ENCODE measurements at places on chromosomes 16 and 17.

DNA sequence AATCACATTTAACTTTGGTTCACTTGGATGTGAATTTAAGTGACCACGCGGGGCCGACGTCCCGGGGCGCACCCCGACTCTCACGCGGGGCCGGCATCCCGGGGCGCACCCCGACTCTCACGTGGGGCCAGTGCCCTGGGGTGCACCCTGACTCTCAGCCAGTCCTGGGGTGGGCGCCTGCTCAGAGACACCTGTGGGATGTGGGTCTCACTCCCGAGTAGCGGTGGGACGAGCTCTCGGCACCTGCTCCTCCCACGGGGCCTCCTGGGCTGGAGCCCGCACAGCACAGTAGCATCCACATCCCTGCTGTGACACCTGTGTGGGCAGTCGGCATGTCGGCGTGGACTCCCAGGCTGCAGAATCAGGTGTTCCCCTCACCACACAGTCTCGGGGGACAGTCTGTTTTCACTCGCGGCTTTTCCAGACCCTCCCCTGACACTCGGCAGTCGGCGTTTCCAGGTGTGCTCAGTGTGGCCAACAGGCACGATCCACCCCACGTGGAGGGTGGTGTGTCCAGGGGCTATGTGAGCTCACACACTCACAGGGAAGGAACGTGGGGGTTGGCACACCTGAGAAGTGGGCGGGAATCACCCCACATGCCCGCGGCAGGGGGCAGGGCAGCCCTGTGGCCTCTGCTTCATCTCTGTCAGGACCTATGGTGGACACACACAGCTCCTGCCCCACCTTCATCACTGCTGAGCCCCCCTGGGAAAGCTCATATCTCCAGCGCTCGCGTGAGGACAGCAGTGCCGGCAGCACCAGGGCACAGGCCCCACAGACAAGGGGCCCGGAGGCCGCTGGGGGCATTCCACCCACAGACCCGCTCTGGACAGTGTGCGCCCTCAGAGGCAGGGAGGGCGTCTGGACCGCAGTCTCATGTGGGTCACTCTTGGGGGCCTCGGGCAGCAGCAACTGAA is 51.8 kb downstream of the LMF1 start:
- no peak for DNase-seq

DNA sequence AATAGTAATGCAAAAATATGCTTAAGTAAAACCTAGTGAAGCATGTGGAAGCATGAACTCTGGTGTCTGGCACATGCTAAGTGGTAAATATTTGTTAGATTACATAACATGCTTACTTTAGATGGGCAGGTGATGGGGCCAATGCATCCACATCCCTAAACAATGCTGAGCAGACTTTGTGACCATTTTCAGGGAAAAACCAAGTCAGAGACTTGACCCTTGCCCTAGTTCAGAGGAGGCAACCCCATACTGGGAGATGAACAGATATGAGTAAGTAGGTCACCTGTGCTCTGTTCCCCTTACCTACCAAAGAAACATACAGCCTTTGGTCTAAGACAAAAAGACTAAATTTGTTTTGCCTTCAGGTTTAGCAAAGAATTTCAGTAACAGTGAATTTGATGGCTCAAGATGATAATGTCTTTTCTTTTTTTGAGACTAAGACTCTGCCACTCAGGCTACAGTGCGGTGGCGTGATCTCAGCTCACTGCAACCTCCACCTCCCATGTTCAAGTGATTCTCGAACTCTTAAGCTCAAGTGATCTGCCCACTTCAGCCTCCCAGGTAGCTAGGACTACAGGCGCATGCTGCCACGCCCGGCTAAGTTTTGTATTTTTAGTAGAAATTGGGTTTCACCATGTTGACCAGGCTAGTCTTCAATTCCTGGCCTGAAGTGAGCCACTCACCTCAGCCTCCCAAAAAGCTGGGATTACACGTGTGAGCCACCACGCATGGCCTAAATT is 91.4 kb downstream of the HIC1 start:
- DNase-seq = no peak

- no peak for DNase-seq
Measured at GRCh38 chr16:4465977-4466779, 8.2 kb downstream of the NMRAL1 start.

GRCh38 chr17:39080421-39081078 is 70.9 kb downstream of the PLXDC1 start:
- DNase-seq = no peak

- no peak for DNase-seq
Measured at GRCh38 chr17:54760836-54761235, 139.8 kb upstream of the TOM1L1 start.

DNA sequence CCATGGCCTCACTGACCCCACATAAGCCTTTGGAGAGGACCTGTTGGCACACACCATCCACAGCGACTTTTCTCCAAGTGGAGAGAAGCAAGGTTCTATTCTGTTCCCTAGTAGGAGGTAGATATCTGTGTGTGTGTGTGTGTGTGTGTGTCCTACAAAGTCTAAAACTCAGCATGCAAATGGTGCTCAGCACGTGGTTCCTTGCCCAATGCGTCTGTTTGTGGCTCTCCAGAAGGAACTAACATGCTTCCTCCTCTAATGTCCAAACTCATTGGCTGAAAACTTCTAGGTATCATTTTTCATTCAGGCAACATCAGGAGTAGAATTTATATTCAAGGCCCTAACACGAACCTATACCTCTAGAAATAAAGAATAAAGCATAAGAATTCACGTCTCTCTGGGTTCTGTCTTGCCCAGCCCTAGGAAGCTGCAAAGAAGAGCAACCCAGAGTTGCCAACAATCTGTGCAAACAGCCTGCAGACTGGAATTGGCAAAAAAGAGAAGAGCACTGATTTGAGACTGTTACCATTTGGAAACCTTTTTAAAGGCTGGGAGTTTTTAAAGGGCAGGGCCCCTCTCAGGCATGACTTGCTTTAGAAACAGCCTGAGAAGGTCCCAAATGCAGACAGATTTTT is 25.5 kb downstream of the MAP3K14 start:
- no peak for DNase-seq

DNA sequence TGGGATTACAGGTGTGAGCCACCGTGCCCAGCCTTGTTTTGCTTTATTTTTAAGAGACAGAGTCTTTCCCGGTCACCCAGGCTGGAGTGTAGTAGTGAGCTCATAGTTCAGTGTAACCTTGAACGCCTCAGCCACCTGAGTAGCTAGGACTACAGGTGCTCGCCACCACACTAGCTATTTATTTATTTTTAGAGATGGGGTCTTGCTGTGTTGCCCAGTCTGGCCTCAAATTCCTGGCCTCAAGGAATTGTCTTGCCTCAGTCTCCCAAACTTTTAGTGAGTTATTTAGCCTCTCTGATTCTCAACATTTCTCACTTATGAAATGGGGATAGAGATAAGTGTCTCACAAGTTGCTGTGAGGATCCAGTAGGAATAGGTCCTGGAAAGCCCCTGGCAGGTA is 21.7 kb downstream of the FZD2 start:
- no peak for DNase-seq

DNA sequence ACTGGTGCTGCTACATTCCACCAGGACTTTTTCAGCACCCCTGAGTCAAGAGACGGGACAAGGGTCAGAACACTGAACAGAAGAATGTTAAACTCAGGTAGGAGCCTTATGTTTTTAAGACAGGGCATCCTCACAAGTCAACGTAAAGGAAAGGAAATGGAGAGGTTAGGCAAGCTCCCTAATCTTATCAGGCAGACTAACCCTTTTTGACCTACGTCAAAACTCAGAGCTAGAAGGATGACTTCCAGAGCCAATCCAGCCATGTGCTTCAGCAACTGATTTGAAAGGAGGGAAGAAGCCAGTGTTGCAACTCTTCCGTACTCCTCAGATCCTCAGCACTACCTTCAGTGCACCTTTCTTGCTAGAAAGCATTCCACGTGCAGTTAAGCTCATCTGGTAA is 46.8 kb downstream of the REXO5 start:
- DNase-seq = no peak

- peak; percentile 14 for DNase-seq
Measured at GRCh38 chr17:80441133-80441578, 26.2 kb downstream of the ENDOV start.

DNA sequence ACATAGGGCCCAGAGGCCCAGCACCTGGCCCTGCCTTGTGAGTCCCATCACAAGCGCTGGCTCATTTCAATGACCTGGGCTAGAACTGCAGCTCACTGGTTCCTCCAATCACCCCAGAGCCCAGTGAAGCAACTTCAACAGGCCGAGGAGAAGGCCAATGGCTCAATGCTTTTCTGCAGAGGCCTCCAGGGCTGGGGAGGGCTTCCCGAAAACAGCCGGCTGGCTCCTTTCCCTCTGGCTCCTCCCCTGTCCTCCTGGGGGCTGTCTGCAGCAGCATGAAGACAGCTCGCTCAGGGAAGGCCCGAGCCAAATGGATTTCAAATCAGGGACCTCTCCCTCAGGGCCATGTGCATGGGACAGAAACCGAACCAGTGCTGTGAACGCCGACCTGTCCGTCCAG is 121.6 kb downstream of the ZNF423 start:
- no peak for DNase-seq

DNA sequence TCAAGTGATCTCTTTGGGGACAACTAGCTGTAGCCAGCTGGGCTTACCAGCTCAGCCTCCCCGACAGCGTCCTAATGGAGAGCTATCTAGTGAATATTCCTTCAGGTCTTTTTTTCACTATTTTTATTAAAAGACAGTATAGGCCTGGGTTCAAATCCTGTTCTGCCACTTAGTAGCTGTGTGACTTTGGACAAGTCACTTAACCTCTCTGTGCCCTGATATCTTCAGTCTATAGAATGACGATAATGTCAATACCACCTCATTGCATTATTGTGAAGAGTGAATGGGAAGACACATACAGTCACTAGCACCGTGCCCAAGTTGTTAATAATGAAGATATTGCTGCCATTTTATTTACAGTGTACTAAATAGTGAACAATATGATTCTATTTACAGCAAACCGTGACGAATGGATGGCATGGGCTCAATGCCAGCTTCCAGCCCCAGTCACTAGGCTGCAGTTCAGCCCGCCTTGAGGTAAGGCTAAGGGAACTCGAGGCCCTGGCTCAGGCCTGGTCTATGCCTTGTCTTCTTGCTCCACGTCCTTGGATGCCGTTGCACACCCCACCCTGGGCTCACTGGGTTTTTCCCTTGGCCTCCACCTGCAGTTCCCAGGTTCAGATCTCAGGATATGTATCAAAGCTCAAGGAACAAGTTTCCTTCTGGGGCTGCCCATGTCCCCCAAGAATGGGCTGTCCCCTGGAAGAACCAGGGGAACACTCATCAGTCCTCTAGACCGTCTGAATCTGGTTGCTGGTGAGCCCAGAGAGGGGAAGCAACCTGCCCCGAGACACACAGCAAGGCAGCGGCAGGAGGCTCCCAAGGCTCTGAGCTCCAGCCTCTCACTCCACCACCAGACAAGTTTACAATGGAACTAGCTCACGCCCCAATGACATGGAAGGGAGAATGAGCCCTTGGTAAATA is 95.4 kb upstream of the TNRC6C start:
- no peak for DNase-seq

DNA sequence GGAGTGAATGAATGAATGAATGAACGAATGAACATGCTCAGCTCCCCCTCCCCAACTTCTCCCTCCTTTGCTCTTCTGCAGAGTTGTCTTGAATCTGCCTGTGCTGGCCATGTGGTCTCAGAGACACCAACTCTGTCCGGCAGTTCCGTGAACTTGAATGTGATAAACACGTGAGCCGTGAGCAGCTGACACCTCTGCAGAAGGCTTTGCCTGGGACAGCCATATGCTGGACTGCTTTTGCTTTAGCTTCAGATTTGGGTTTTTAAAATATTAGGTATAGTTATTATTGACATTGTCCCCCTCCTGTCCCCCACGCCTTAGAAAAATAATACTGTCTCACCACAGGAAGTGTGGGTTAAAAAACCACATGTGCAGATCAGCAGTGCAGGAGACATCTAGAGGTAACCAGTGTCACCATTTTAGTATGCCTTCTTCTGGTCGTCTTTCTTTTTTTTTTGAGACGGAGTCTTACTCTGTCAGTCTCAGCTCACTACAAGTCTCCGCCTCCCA is 83.8 kb downstream of the ABCC1 start:
- DNase-seq = no peak

GRCh38 chr16:47664653-47665325 is 203.7 kb downstream of the PHKB start:
- DNase-seq = no peak

GRCh38 chr17:17564896-17565295 is 26.6 kb downstream of the PEMT start:
- no peak for DNase-seq

GRCh38 chr16:89326721-89327120 is 109.2 kb downstream of the ZNF778 start:
- DNase-seq = no peak

DNA sequence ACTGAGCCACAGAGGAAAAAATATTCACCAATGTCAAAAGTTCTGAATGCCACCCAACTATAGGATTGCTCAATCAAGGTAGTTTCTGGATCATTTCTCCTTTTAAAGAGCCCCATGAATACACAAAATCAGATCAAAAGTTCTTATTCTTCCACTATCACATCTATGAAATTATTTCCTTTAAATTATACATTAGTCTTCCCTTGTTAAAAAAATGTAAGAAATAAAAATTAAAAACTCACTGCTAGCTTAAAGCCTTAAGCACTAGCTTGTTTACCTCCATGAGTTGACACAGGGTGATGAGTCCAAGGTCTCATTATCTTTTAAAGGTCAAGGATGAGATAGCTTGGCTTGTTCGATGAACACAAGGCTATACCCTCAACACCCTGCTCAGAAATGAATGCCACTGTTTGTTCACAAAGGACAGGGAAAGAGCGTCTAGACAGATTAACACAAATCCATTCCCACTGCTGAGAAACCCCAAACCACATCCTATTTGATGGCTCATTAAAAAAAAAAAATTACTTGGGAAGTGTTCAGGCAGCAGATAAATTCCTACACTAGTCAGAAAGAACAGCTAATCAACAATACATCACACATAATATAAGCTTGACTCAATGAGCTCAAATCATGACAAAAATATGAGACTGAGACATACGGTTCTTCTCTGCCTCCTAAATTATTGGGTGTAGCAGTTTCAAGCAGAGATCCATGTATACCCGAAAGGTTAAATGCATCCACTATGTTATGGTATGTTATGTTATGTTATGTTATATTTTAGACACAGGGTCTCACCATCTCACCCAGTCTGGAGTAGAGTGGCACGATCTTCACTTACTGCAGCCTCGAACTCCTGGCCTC is 118.9 kb downstream of the PARN start:
- DNase-seq = no peak

- DNase-seq = no peak
Measured at GRCh38 chr16:3101018-3101840, 2.1 kb upstream of the ZSCAN10 start.

- no peak for DNase-seq
Measured at GRCh38 chr17:6591599-6592158, 35.3 kb upstream of the PITPNM3 start.

- DNase-seq = no peak
Measured at GRCh38 chr17:60545465-60546191, 19.6 kb upstream of the APPBP2 start.

- no peak for DNase-seq
Measured at GRCh38 chr16:49581630-49582298, 208.2 kb downstream of the C16orf78 start.

GRCh38 chr16:68270353-68270752 is 6.0 kb downstream of the SLC7A6 start:
- no peak for DNase-seq
